Stimulated activated CD4-positive, alpha-beta T cell treated with anti-CD3 and anti-CD28 coated beads, Interleukin-4, amount 100 ng/mL, for 48 hours (primary cell): ENCODE measurements at places on chromosomes 7 and 10.

GRCh38 chr7:908159-908581 lies 31.8 kb downstream of the GET4 start:
- DNase-seq, result no peak

GRCh38 chr7:122457325-122457724 lies 152.8 kb upstream of the FEZF1 start:
- DNase-seq, result no peak

DNA sequence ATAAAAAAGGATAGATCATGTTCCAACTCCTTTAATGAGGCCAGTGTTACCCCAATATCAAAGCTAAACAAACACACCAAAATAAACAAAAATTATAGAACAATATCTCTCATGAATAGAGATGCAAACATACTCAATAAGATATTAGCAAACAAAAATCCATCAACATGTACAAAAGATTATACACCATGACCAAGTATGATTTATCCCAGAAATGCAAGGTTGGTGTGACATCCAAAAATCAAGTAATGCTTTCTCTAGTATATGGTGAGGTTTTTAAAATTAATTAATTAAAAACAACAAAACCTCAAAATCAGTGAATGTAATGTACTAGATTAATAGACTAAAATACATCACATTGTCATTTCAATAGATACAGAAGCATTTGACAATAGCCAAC lies 11.0 kb upstream of the MSMB start:
- DNase-seq, result no peak

GRCh38 chr10:111967547-111967946 lies 216.0 kb downstream of the GPAM start:
- DNase-seq, result no peak

DNA sequence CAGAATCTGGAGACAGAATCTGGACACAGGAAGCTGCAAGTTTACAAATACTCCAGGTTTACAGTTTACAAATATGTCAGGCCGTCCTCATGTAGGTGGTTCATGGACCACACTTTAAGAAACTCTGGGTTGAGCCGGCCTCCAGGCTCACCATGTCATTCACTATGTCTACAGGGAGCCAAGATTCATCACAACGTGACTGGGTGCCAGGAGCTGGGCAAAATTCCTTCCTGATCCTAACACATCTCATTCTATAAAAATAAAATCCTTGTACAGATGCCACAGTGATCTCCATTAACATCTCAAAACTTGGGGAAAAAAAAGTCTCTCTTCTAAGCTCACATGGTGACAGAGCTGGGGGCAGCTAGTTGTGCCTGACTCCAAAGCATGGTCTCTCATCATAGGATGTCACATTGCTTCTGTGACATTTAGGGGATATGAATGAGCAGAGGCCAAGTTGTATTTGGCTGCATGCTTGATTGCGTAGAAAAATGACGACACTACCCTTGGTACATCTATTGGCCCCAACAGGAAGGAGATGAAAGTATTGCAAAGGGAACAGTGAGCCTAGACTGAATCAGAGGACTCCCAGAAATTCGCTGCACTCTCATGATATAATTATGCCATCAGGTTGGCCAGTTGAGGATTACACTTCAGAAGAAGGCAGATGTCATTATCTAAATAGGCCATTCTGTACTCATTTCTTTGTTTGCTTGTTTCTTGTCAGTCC lies 35.9 kb downstream of the MTURN start:
- no peak for DNase-seq

- no peak for DNase-seq
These were observed 49.1 kb upstream of the ADCY1 start for GRCh38 chr7:45525057-45525456.

GRCh38 chr7:130293521-130293920 lies 560 bp downstream of the CPA4 start:
- no peak for DNase-seq

DNA sequence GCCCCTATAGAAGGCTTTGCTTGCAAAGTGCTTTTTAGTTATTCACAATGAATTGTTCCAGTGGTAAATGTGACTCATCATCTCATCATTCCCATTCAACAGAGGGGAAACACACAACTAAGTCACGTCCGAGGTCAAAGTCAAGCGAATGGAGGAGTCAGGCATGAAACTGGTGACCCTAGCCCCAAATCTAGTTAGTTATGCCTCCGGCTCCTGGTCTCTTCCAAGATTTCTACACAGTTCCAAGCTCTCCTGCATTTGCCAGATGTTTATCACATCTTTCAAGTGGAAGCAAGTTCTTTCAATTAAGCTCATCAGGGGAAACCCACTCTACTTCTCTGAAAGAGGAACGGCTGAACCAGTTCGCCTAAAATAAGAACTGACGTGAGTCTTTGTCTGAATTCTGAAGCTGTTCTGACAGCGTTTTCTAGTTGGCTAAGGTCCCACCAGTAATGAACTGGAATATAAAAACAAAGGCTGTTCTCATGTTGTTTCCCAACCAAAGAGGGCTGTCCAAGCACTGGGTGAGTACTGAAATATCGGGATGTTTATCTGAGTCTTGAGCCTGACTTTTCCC lies 140.9 kb upstream of the NRBF2 start:
- DNase-seq, result no peak

GRCh38 chr10:56646329-56647111 lies 285.5 kb upstream of the ZWINT start:
- DNase-seq, result no peak

DNA sequence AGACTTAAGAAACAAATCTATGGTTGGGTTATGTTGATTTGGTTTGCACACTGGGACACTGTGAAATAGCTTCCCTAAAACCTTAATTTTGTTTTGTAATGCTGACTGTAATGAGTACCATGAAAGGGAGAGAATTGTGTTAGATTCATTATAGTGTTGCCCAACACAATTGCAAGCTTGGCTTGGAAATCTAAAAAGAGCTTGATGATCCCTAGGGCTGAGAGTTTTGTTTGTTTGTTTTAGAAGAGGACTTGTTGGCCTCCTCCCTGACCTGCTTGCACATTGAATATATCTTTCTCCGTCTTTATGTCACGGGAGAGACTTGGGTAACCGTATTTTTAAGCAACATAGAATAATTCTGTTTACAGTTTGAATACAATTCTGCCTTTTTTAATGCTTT lies 410.1 kb downstream of the ARL4A start:
- DNase-seq, result no peak

DNA sequence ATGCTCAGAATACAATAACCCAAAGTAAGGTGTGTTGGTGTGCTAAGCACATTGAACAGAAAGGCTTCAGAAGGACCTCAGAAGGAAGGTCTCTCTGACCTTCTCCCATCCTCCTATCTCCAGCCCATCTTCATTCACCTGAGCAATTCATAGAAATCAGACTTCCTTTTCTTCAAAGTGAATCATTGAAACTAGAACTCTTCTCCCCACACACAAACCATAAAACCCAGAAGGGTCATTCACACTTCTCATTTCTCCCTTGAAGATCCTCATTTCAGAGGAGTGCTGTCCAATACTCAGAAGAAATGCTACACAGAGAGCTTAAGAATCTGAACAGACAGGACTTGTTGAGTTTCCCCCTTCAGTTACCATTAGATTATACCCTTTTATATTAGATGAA lies 89.5 kb downstream of the VWDE start:
- DNase-seq, result no peak

DNA sequence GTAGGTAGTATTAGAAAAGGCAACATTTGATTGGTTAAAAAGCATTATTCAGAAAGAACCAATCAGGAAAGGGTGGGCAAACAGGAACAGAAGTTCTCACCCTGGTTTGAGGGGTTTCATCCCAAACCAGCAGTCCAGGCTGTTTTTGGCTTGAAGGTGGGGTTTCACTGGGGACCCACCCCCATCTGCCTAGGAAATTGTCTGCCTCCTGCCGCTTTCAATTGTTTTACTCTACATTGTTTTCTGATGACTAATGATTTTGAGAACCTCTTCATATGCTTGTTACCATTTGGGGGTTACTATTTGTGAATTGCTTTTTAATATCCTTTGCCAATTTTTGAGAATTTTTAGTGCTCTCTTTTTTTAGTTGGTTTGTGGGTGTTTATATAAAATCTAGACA lies 3.3 kb upstream of the PCBD1 start:
- DNase-seq, result no peak
